Stimulated activated CD4-positive, alpha-beta T cell treated with anti-CD3 and anti-CD28 coated beads, TNF-alpha, amount 100 ng/mL, for 48 hours (primary cell): ENCODE measurements at places on chromosomes 13 and 19.

DNA sequence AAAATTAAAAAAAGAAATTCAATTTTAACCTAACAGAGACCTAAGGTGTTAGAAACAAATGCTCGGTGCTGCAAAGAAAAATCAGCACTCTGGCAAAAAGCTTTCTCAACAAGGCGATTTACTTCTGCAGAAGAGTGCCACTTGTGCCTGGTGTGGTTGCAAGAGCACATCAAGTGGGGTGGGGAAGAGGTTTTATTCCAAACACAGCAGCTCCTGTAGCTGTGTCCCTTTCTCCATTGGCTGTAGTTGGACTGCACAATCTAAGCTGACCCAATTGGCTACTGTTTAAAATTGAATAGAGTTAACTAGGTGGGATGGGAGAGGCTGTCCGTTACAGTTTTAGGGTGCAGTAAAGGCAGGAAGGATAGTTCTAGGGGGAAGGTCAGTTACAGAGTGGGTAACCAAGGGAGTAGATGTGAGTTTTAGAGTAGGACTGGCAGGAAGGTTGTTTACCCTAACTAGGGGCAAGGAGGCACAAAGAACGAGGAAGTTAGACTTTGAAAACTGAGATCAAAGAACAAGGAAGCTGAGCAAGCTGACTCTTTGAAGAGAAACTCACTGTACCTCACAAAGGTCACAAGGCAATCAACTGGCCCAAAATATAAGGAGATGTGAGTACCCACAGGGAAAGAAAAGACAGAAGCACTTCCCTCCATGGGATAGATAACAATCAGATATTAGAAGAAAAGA, 145.7 kb downstream of the LIG4 start:
- no peak for DNase-seq

- DNase-seq = no peak
Measured at GRCh38 chr19:41813911-41814310, 17.5 kb downstream of the CEACAM3 start.

DNA sequence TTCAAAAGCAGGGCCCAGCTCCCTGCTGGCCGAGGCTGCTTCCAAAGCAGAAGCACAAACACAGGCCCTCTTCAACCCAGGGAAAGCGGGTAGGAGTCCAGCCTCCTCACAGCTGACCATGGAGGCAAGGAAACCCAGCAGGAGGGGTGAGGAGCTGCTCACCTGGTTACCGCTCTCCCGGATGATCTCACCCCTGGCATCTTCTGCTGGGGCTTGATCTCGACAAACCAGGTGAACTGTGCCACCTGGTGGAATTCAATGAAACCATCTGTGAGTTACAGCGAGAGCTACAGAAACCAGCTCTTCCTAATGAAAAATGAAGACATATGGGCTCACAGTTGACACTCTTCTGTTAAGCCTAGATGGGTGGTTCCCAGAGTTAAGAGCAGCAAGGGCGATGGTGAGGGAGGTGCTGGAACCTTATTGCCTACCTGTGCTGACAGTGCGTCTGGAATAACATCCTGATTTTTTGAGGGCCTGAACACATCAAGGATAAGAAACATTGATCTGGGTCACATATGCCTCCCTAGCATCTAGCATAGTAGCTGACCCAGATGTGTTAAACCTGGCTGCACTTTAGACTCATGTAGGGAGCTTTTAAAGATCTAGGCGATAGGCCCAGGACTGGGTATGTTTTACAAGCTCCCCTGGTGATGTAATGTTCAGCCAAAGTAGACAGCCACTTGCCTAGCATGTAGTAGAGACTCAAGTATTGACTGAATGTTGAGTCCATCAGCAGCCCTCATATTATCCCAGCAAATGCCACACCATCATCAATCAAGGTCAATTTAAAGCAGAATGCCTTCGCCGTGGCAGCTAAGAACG, 6.1 kb downstream of the DHRS12 start:
- no peak for DNase-seq

DNA sequence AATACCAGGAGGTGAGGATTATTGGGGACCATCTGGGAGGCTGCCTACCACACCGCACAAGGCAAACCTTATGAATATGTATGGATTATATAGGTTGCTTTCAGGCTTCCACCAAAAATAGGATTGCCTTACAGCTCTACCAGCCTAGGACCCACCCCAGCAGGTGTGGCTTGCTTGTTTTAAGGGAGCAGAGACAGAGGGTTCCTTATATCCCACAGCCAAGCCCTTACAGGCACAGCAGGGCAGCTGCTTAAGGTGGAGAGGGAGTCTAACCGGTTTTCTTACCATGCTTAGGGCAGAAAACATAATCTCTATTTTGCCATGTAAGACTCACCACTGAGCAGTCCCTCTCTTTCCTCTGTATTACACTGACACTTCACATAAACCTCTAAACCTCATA, 16.1 kb upstream of the TTYH1 start:
- no peak for DNase-seq

GRCh38 chr19:53870485-53870844, 2.8 kb downstream of the MYADM start:
- DNase-seq = no peak

- DNase-seq = no peak
Measured at GRCh38 chr13:100108913-100109507, 20.1 kb downstream of the PCCA start.

GRCh38 chr13:39776439-39776838, 121.0 kb downstream of the COG6 start:
- no peak for DNase-seq
